ENCODE measurements at places on chromosomes 5 and 9.

GRCh38 chr5:173385832-173386360 is 57.7 kb upstream of the STC2 start:
- peaks cover 4% of the 10 kb centered on the region for H3K4me1 ChIP-seq
- no peak for DNase-seq
- no peaks in the 10 kb centered on the region for H3K36me3 ChIP-seq
- no peak overlapping the region for H3K27ac ChIP-seq

- H3K27ac ChIP-seq = no peak overlapping the region
- no peaks in the 10 kb centered on the region for H3K27me3 ChIP-seq
- no peaks in the 10 kb centered on the region for H3K4me1 ChIP-seq
- H3K36me3 ChIP-seq = no peaks in the 10 kb centered on the region
- DNase-seq = no peak
Observed at GRCh38 chr9:32395510-32396216, 11.2 kb downstream of the ACO1 start.

DNA sequence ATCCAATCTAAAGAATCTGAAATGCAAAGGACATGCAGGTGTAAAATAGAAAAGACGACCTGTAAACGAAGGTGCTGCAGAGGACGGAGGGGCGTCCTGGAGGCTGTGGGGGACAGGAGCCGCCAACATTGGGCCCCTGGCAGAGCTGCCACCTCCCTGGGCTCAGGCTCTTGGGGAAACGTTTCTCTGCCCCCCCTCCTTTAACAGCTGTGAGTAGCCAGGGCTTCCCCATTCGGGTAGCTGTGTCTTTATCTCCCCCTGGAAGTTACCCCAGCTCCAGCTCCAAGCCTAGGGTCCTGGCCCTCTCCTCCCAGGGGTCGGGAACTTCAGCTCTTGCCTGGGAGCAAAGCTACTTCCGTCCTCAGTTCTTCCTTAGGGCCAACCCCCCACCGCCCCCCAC is 51.5 kb downstream of the PSD2 start:
- DNase-seq = no peak
- peaks cover 56% of the 10 kb centered on the region for H3K27me3 ChIP-seq
- no peak overlapping the region for H3K27ac ChIP-seq

GRCh38 chr5:19208397-19208796 is 779.6 kb downstream of the CDH18 start:
- no peak overlapping the region for H3K4me3 ChIP-seq
- no peaks in the 10 kb centered on the region for H3K27me3 ChIP-seq
- no peak for DNase-seq
- H3K27ac ChIP-seq = no peak overlapping the region
- H3K36me3 ChIP-seq = no peaks in the 10 kb centered on the region
- H3K4me1 ChIP-seq = no peaks in the 10 kb centered on the region
